Stimulated activated CD4-positive, alpha-beta T cell treated with anti-CD3 and anti-CD28 coated beads, Interleukin-1b, Interleukin-23, amount 100 ng/mL, for 1 hour (primary cell): ENCODE measurements at places on chromosomes 7 and 10.

DNA sequence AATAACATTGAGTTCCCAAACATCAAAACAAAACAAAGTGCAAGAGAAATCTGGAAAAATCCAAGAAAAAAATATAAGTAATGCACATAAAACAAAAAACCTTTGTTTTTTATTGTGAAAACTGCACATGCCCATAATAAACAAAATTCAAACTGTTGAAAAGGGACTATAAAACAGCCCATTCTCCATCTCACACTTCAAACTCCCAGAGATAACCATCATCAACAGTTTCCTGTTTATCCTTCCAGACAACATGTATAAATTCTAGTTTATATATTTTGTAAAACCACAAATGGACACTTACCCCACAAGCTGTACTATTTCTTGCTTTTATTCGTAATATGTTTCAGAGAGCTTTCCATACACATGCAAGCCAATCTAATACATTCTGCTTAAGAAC is 79.3 kb downstream of the DPY19L1 start:
- no peak for DNase-seq

DNA sequence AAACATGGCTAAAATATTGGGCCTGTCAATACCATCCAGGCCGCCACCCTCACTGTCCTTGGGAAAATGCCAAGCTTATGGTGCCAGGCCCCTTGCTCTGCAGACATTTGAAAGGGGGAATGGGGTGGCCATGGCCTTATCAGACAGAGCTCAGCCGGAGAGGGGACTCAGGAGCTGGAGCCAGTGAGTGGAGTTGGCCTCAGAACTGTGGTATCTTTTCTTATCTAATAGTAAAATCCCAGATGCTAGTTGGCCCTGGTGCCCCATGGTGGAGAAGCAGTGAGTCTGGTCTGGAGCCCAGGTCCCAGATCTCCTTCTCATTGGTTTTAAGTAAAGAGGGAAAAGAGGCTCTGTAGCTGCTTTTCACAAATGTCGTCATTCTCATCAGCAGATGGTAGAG is 49.6 kb upstream of the SORCS3 start:
- no peak for DNase-seq

DNA sequence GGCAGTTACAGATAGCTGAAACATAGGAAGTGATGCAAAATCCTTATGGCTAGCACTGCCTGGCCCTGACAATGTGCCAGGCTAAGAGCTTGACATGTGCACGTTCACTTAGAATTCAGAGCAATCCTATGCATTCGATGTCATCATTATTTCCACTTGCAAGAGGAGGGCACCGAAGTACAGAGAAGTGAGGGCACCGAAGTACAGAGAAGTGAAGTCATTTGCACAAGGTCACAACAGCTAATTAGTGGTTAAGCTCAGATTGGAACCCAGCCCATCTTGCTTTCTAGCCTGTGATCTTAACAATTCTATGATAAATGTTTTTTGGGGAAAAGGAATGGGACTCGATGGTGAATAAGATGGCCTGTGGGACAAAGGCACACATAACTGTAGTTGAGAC is 73.4 kb downstream of the ARHGAP22 start:
- no peak for DNase-seq

DNA sequence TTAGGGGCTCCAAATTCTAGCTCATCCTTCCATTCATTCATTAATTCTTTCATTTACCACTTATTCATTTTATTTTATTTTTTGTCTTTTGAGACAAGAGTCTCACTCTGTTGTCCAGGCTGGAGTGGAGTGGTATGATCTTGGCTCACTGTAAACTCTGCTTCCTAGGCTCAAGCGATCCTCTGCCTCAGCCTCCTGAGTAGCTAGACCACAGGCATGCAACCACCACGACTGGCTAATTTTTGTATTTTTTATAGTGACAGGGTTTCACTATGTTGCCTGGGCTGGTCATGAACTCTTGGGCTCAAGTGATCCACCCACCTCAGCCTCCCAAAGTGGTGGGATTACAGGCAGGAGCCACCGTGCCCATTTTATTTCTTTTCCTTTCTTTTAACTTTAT is 31.6 kb downstream of the FGF8 start:
- DNase-seq = no peak

- DNase-seq = no peak
Measured at GRCh38 chr10:102814873-102815661, 22.1 kb downstream of the CYP17A1 start.

- no peak for DNase-seq
Measured at GRCh38 chr7:157964016-157964415, 623.6 kb downstream of the PTPRN2 start.

- no peak for DNase-seq
Measured at GRCh38 chr10:7826971-7827370, 8.7 kb downstream of the TAF3 start.

GRCh38 chr7:151903249-151904032 is 26.5 kb upstream of the PRKAG2 start:
- no peak for DNase-seq

DNA sequence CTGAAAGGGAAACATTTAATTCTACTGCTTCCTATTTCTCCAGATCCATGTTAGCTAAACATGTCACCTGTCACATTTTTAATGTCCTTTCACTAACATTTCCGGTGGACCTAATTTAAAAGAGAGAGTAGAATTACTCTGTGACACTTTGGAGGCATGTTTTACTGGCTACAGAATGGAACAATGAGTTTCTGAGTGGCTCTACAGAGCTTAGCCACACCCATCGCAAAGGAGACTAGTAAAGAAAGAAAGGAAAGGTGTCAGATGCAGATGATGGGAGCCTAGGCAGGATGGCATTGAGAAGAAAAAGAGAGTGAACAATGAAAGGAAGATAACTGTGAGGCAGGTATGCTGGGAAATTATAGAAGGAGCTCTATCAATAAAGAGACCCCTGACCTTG is 35.9 kb downstream of the NDUFB2 start:
- DNase-seq = no peak

DNA sequence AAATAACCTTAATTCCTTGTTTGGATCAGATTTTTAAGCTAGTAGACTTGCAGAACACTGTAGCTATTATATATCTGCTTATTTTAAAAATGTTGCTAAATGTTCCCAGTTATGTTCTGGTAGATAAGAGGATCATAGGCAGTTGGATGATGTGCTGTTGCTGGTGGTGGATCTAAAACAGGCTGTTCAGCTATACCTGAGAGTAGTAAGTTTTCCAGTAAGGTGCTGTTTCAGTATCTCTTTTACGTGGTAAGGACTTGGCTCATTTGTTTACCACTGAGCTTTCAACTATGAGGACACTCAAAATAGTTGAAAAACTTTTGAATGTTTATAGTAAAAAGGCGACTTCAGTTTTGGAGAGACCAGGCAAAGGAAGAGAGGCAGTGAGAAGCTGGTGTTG is 180.9 kb downstream of the CDK14 start:
- DNase-seq = no peak
